ENCODE measurements at places on chromosomes 2 and 18.
A peak's percentile ranks its signal among the peaks of the same experiment; 100 is the strongest.

GRCh38 chr2:104757056-104757455 lies 96.9 kb upstream of the POU3F3 start:
- H3K4me1 ChIP-seq = no peaks in the 10 kb centered on the region
- H3K4me3 ChIP-seq = no peak overlapping the region
- no peaks in the 10 kb centered on the region for H3K36me3 ChIP-seq

GRCh38 chr2:157432475-157433106 lies 11.3 kb downstream of the CYTIP start:
- H3K4me1 ChIP-seq = peaks cover 5% of the 10 kb centered on the region
- peak; percentile 29 for DNase-seq
- no peaks in the 10 kb centered on the region for H3K27me3 ChIP-seq
- no peak overlapping the region for H3K4me3 ChIP-seq
- H3K36me3 ChIP-seq = peaks cover 8% of the 10 kb centered on the region

- no peaks in the 10 kb centered on the region for H3K36me3 ChIP-seq
- peaks cover 2% of the 10 kb centered on the region for H3K4me1 ChIP-seq
- no peak overlapping the region for H3K27ac ChIP-seq
Measured at GRCh38 chr2:135055182-135055786, 3.2 kb downstream of the RAB3GAP1 start.

GRCh38 chr2:224579411-224579810 lies 5.8 kb downstream of the CUL3 start:
- no peak overlapping the region for H3K27ac ChIP-seq
- DNase-seq = no peak
- H3K27me3 ChIP-seq = no peaks in the 10 kb centered on the region
- H3K4me1 ChIP-seq = peaks cover 34% of the 10 kb centered on the region

GRCh38 chr2:8500124-8501054 lies 181.5 kb upstream of the ID2 start:
- no peaks in the 10 kb centered on the region for H3K27me3 ChIP-seq
- no peaks in the 10 kb centered on the region for H3K4me1 ChIP-seq
- H3K4me3 ChIP-seq = no peak overlapping the region
- no peak overlapping the region for H3K27ac ChIP-seq
- peak; percentile 62 for DNase-seq

DNA sequence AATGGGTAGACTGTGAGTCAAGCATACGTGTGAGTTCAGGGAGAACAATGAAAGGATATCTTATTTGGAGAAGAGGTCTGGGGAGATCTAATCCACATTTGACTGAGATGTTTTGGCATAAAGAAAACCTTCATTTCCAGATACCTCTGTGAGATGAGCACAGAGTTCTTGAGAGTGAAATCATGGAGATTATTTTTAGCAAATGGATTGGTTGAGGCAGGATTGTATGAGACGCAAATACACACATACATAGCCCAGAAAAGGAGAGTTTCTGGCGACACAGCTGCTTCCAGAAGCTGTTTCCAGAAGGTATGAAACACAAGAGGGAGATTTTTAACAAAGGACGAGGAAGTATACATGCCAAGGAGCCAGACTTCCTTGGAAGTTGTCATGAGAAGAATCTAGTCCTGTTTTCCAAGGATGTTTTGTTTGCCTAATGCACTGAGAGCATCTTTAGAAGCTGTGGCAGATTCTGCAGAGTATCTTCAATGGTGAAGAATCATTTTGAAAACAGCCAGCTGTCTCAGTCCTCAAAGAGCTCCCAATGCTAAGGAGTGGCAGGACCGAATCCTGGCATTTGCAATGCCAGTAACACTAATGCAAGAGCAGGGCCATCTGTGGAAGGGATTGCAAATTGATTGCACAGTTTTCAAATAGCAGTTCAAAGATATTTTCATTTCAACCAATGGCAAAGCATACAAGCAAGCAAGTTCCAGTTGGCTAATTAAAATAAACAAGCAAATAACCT lies 177.2 kb downstream of the SETBP1 start:
- no peak for DNase-seq
- no peak overlapping the region for H3K27ac ChIP-seq
- H3K36me3 ChIP-seq = no peaks in the 10 kb centered on the region
- H3K4me1 ChIP-seq = no peaks in the 10 kb centered on the region

DNA sequence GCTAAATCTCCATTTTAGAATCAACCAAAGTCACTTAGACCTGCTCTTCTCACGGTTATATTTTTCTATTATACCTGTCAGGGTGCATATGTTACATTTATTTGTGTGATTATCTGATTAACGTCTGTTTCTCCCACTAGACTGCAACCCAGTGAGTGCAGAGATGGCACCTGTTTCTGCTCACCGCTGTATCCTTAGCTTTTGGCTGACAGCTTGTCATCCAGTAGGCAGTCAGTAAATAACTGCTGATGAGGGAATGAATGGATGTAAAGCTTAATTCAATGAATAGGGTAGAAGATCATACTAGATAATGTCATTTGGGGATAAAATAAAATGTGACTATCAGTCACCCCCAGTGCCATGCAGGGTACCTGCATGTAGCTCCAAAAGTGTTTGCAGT lies 6.9 kb upstream of the CHRNA1 start:
- H3K27me3 ChIP-seq = no peaks in the 10 kb centered on the region
- no peak for DNase-seq
- no peak overlapping the region for H3K27ac ChIP-seq
- no peaks in the 10 kb centered on the region for H3K36me3 ChIP-seq

- H3K4me1 ChIP-seq = no peaks in the 10 kb centered on the region
- peaks cover 3% of the 10 kb centered on the region for H3K27me3 ChIP-seq
- no peak for DNase-seq
- no peak overlapping the region for H3K27ac ChIP-seq
Measured at GRCh38 chr2:178257127-178257526, 62.8 kb downstream of the OSBPL6 start.

- H3K36me3 ChIP-seq = no peaks in the 10 kb centered on the region
- no peaks in the 10 kb centered on the region for H3K4me1 ChIP-seq
- H3K27ac ChIP-seq = no peak overlapping the region
- H3K4me3 ChIP-seq = no peak overlapping the region
Measured at GRCh38 chr2:206521612-206522011, 78.3 kb downstream of the ADAM23 start.

All from small intestine (tissue), 16 donors.